ENCODE measurements at places on chromosomes 11 and 22. TPM values are rescaled to one million over a fixed set of nuclear protein-coding genes. Genes with fewer than 3 reads are reported as not detected.
A peak's percentile ranks its signal among the peaks of the same experiment; 100 is the strongest.

DNA sequence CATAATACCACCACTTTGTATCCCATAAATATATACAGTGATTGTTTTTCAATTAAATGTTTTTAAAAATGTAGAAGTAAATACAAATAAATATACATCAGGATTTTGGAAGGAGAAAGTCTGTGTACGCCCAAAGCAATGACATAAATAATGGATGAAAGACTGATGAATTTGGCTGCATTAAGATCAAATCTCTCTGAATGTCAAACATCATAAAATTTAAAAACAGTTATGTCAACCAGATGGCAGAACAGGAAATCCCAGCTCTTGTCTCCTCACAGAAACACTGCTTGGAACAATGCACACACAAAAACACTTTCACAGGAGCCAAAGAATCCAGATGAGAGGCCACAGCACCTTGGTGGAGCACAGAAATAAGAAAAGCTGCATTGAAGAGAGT lies 332.9 kb downstream of the NTM start:
- DNase-seq = no peak

DNA sequence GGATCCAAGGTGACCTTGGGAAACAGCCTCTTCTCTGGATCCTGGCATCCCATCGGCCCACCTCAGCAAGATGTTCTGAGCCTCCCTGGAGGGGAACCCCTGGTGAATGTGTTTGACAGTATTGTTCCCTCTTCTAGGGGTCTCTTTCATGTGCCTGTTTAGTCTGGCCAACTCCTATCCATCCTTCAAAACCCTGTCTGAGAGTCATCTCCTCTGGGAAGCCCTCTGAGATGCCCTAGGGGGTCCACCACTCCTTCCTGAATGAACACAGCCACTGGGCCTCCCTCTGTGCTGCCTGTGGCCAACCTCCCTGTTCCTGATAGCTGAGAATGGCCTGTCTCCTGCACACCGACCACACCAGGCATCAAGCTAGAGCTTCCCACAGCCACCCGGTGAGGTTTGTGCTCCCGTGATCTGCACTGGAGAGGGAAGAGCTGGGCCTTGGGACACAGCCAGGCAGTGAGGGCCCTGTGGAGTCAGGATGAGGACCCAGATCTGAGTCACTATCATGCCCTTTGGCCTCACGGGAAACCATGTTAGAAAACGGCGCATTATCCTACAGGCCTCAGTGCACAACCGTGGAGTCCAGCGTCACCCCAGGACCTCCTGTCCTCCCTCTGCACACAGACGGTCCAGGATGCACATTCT lies 8.8 kb downstream of the WNT7B start:
- DNase-seq = no peak

DNA sequence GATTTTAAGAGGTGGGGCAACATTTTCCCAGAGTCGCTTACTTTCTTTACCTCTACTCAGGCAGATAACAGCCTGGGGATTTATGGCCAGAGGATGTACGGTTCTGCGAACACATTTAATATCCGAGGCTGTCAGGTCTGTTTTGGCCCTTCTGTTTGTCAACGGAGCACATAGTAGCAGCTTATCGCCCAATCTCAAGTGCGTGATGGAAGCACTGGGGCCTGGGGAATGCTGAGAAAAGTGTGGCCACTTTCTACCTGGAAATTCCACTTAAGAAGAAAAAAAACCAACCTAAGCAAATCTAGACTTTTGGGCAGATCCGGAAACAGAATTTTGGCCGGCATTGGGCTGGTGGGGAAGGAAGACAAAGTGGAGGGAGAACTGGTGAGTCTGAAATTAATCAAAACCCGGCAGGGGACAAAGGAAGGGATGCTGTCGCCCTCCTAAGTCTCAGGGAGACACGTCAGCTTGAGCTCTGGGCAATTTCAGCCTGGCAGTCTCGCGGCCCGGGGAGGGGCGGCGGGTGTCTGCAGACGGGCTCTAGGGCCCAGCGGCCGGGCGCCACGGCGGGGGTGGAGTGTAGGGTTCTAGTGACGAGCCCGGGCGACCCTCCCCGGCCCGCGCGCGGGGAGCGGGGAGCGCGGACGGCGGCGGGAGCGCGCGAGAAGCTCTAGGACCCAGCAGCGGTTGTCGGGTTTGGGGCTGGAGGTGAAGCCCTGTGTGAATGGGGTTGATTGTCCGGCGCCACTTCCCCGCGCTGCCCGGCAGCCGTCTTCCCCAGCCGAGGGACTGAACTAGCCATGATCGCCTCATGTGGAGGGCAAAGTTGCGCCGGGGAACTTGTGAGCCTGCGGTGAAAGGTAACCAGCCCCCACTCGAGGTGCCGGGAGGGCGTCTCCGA lies at the start of gene AMOTL1:
Gene AMOTL1 (plus strand): TSS at position 656 of the 901 bp plus-strand sequence. CDS start 156 bp downstream, at position 812.
- peak; percentile 89 for DNase-seq

CCDC87 gene
- 0.30 TPM for total RNA-seq
